ENCODE measurements at places on chromosomes 2 and 18.

GRCh38 chr2:145324748-145325147 is 804.8 kb upstream of the ZEB2 start:
- DNase-seq = no peak

GRCh38 chr2:151251012-151251411 is 10.7 kb downstream of the RBM43 start:
- no peak for DNase-seq

GRCh38 chr2:7891312-7891711 is 790.5 kb upstream of the ID2 start:
- DNase-seq = no peak

DNA sequence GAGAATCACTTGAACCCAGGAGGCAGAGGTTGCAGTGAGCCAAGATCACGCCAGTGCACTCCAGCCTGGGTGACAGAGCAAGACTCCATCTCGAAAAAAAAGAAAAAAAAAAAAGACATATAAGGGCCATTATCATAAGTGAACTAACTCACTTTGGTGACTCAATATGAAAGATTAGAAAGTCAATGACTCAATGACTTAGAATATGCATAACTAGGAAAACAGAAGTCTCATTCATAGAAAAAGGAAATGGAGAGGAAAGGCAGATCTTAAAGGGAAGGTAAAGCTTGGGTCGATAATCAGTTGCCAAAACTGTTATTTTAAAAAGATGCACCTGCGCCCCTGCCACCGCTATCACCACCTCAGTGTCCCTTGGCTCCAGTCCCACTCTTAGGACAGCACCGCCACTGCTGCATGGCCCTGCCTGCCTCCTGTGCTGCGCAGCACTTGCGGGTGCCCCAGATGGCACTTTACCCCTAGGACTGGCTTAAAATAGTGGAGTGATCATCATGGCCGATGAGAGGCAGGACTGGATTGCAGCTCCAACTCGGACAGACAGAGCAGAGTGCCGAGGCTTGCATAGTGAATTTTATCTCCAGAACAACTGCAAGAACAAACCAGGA is 54.7 kb downstream of the INO80D start:
- no peak for DNase-seq

- no peak for DNase-seq
Measured at GRCh38 chr2:128596396-128597120, 277.9 kb upstream of the HS6ST1 start.

DNA sequence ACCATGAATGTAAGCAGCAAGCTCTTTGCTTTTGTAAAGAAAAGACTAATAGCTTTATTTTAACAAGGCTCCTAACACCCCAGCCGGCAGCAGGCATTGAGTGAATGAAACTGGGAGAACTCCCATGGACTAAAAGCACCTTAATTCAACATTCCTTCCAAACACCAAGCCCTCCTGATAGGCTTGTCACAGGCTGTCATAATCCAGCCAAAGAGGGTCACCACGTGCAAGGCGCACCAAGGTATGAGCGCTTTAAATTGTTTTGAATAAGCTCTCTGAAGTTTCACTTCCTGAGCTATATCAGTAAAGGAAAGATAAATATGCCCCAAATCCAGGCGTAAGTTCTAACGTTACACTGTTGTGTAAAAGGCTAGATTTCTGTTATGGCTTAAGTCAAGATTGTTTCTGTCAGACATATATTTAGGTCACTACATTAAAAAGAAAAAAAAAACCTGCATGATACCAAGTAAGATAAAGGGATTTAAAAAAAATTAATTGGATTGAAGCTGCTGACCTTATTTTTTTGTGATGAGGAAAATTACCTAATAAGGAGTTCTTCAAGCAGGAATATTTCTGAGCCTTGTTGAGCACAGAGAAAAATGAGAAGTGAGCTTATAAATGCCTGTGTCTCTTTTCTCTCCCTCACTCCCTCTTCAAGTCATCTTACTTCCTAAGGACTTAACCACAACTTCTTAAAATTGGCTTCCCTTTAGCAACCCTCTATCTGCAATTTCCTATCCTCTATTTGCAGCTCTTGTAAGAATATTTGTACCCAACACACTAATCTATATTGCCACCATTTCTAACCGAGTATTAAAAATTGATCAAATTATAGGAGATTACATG is 136.1 kb upstream of the NRP2 start:
- no peak for DNase-seq

DNA sequence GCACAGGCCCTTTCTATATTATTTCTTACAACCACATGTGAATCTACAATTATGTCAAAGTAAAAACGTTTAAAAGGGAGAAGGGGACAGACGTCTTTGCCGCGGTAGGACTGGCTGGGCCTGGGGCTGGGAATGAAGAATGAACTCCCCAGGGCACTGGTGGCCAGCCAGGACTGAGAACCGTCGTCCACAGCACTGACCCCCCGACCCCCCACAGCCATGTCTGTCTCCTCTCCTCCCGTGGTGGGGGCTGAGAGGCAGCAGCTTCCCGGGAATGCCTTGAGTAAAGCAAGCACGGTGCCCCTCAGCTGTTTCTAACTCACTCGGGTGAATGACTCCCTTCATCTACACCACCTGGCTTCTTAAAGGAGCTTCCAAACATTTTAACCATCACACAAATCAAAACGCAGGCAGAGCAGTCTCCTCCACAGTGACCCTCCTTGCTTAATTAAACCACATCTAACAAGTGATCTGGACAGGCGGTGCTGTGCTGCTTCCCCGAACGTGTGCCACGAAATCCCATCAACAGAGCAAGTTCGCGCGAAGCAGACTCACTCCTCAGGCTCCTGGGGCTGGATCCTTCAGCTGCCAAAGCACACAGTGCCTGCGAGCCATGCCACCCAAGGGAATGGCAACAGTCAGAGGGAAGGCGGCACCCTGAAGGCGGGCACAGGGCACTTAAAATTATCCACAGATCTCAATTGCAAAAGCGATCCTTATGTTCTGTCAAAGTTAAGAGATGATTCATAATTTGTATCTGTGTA is 217.7 kb downstream of the EIPR1 start:
- DNase-seq = no peak

DNA sequence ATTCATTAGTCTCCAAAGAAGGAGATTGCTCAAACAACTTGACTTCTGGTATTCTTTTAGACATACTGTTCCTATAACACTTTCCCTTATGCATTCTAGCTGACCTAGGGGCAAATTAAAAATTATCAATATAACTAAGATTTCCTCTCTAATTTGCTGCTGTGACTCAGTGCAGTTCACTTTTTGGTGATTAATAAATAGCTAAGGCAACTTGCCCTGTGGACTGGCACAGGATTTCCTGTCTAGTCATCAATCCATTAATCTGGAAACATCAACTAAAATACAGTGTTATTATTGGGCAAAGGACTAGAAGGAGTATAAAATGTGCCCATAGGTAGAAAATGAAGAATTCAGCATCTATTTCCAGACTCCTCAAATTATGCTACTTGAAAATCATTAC is 83.5 kb upstream of the SERPINE2 start:
- no peak for DNase-seq

GRCh38 chr2:149084924-149085795 is 46.7 kb downstream of the LYPD6B start:
- no peak for DNase-seq

- DNase-seq = no peak
Measured at GRCh38 chr2:60070736-60071489, 482.5 kb downstream of the BCL11A start.

- no peak for DNase-seq
Measured at GRCh38 chr2:9266711-9267110, 60.1 kb downstream of the ASAP2 start.

GRCh38 chr2:126890136-126890510 is 8.6 kb upstream of the TEX51 start:
- DNase-seq = no peak

- no peak for DNase-seq
Measured at GRCh38 chr18:63240531-63241316, 78.8 kb downstream of the BCL2 start.

GRCh38 chr2:58620093-58620492 is 379.0 kb upstream of the FANCL start:
- DNase-seq = no peak

DNA sequence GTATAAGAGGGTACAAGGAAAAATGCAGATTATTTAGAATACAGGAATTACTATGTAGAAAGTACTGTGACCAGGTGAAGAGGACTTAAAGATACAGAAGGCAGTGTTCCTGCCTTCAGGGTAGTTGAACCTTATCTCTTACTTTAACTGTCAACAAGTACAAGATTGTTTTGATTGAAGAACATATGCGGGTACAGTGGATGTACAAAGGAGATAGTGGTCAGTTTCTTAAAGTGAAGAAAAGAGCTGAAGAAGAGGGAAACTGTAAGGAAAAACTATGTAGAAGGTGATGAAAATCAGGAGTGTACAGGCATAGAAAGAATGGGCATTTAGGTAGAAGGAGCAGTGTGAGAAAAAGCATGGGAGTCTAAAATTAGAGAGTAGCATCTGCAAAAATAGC is 2.2 kb downstream of the RALBP1 start:
- DNase-seq = no peak

GRCh38 chr2:231376857-231377256 is 18.7 kb upstream of the B3GNT7 start:
- no peak for DNase-seq

DNA sequence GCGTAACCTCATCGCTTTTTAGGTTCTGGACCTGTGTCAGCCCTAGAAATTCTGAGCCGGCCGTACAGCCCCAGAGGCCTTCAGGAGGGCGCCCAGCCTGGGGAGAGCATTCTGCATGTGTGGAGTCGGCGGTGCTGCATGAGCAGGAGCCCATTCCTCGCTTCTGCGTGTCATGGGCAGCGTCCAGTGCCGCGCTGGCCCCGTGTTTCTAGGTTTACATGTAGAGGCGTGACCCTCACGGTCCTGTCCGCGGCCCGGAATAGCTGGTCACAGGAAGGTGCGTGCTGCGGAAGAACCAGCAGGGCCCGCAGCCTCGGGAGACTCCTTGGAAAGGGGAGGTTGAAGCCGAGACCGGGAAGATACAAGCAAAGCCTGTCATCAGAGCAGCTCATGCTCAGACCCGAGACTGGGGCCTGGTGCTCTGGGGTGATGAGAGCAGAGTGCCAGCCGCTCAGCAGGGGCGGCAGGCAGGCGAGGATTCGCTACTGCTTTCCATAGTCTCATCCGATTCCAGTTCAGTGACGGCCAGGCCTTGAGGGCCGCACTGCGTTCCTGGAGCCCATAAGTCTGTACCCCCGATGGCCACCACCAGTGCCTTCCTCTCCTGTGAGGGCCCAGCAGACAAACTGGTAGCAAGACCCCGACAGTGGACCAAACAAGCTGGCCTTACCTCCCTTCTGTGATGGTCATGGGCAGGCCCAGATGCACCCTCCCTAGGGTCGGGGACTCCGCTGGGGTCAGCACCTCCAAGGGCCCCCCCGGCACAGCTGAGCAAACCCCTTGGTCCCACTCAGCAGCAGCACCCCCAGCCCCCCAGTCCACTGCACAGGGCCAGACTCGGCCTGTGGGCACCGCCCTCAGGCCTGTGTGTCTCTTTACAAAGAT is 15.6 kb upstream of the NFATC1 start:
- no peak for DNase-seq

DNA sequence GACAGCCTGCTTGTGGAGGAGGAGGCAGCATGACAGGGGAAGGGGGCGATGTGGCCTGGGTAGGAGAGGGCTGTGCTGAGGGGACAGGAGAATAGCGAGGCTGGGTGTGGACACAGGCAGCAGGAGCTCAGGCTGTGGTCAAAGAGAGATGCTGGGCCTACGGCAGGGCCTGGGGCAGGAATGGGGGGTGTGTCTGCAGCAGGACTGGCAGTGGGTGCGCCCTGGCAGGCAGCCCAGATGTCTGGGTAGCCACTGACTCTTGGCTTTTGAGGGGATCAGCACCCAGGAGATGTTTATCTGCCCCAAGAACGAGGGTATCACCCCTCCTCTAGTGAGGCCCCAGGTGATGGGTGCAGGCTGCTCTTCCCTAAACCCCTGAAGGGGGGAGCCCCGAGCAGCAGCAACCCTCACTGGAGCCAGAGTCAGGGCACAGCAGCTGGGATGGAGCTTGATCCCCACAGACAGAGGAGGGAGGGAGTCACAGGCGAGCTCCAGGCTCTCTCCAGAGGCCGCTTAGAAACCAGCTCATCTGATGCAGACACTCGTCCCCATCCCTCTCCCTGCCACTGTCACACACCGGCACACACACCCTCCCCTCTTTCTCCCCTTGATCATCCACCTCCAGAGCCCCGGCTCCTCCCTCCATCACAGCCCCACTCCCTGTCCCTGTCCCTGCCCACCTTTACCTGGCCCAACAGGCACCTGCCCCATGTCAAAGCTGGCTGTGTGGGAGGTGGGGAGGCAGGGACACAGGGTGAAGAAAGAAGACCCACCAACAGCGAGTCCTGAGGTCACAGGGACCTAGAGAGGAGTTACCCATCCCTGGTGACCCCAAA is 29.8 kb upstream of the TNS1 start:
- no peak for DNase-seq

- no peak for DNase-seq
Measured at GRCh38 chr2:19125901-19126680, 232.3 kb downstream of the OSR1 start.

DNA sequence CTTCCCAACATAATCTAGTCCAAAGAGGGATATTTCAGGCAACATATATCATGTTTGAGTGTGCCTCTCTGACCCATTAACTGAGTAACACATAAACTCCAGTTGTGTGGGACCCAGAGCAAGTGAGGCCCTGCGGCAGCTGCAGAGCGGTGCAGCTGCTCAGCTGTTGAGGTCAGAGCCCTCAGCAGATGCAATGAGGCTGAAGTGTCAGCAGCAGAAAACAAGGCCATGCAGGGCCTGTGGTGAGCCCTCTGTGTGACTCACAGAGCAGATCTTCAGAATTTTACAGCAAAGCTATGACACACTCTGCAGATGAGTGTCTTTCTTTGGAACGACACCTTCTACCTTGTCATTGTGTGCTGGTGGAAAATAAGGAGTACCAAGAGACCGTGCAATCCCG is 168.5 kb downstream of the CBLN2 start:
- DNase-seq = no peak

All from NCI-H187 treated with DMSO at 0.1 percent for 48 hours (cell line).